ENCODE measurements at places on chromosomes 7 and 10.

DNA sequence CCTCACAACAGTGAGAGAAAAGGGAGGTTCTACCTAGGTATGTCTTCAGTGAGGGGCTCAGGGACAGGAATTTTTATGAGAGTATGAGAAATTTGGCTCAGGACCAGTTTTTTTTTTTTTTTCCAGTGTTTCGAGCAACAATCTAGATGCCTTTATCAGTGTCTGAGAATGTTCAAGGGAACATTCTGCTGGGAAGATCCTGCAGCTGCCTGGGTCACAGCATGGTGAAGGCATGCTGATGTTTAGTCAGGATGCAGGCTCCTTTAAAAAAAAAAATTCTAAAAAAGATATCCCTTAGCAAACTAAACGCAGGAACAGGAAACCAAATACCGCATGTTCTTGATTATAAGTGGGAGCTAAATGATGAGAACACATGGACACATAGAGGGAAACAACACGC lies 31.0 kb downstream of the SBDS start:
- DNase-seq: no peak

DNA sequence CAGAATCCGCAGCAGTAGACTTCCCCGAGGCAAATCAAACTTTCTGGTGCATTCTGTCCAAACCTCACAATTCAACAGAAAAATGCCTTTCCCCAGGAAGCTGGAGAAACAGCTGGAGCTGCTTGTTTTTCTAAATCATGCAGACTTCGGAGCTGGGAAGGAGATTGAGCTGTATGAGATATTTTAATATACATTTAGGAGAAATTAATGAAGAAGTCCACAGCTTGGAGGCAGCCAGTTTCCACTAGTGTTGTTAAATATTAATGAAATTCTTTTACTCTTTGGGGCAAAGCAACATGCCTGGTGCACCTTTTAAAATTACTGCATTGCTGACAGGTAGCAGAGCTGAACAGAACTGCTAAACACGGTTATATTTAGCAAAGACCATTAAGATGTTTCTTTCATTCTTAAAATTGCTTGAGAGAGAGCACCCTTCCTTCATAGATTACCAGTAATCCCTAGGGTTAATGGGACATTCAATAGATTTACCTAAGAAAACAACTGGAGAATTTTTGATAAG lies 566.4 kb downstream of the SORCS3 start:
- no peak for DNase-seq

- no peak for DNase-seq
These were observed 23.6 kb upstream of the HIBADH start for GRCh38 chr7:27686315-27686714.

DNA sequence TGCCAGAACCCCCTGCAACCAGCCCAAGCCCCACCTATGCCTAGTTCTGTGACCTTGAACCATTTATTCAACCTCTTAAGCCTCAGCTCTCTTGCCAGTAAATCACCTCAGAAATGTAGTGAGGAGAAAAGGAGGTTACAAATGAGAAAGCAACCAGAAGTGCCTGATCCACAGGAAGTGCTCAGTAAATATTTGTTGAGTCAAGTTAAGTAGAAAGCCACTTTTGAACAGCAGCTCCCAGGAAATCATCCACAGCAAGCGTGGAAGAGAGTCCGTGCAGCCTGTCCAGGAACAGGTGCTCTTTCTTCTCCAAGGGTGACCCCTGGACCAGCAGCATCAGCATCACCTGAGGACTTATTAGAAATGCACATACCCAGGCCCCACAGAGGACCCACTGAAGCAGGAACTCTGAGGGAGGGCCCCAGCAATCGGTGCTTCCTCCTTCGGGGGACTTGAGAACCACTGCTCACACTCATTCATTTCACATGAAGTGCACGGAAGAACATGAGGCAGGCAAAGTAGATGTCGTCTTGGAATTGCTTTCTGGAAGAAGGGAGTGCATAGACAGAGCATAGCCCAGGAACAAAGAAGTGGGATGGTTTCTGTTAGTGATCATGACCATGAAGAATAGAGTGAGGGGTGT lies 6.3 kb upstream of the C10orf71 start:
- no peak for DNase-seq

DNA sequence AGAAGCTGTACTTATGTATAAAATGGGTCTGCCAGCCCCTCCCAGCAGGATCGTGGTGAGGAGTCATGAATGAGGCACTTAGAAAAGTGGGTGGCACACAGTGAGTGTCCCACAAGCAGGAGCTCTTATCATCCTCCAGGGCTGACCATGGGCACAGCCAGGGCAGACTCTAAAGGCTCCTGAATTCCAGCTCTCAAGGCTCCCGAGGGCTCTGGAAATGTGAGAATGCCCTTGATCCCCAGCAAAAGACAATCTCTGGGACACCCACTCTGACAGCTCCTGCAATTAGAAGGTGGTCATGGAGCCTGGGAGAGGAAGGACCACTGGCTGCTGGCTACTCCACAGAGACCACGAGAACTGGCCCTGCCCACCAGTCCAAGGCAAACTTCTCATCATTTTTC lies 1.6 kb downstream of the VSTM4 start:
- no peak for DNase-seq

DNA sequence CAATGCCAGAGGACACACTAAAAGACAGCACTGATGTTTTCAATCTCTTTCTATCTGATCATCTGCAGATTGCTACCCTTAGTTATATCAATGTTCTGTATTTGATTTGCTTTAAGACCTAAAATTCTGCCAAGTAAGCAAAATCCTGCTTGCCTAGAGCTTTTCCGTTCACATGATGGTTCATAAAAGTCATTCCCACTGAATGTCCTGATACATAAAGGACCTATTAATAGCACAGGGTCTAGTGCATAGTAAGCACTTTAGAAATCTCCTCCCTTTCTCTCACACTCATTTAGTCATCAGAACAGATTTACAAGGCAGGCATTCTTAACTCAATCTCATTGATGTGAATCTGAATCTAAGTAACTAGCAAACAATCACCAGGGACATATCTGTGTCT lies 68.8 kb downstream of the PCGF5 start:
- DNase-seq: no peak

GRCh38 chr7:28093623-28094232 lies 86.9 kb downstream of the JAZF1 start:
- no peak for DNase-seq

- no peak for DNase-seq
These were observed 29.0 kb upstream of the ADAM12 start for GRCh38 chr10:126417220-126417825.

DNA sequence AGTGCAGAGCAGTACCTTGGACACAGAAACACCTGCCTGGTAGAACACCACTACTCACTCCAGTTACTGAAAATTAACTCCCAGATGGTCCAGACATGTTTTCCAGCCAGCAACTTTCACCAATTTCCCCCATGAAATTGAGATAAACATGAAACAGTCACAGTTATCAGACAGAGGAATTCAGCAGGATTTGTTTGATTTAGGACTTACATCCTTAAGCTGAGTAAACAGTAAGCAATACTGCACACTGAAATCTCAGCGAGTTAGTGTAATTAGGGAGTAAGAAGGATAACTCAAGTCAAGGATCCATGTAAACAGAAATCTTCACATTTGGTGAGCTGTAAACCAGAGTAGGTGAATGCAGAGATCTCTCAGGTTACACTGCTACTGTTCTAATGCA lies 353.5 kb downstream of the ELMO1 start:
- no peak for DNase-seq

- no peak for DNase-seq
These were observed 15.3 kb downstream of the MKLN1 start for GRCh38 chr7:131342864-131343442.

DNA sequence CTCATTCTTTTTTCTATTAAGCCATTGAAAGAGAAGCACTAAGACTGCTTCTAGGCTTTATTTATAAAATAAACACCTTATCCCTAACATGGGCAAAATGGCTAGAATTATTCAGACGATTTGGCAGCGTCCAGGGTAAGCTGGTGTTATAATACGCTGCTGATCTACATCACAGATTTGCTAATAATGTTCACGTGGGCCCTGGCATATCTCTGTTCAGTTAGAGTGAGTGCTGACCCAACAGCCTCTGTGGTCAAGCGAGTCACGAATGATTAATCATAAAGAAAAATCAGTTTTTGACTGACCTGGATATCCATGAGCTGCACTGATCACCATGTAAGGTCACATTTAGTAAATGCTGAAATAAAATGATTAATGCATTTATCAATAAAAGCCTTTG lies 28.4 kb upstream of the CBLL1 start:
- DNase-seq: no peak

DNA sequence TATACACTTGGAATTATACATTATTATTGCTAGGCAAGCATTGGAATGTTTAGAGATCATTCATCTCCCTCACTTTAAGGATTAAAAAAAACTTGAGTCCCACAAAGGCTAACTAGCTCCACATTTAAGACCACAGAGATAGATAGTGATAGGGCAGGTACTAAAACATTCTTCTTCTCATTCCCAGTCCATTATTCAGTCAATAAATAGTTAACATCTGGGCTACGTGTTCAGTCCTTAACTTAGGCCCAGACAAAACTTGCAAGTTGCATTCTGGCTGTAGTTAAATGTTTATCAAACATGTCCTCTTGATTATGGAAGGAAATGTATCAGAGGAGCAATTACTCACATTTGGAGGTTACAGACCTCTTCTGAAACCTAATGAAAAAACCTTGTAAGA lies 2.4 kb downstream of the GNG11 start:
- no peak for DNase-seq

DNA sequence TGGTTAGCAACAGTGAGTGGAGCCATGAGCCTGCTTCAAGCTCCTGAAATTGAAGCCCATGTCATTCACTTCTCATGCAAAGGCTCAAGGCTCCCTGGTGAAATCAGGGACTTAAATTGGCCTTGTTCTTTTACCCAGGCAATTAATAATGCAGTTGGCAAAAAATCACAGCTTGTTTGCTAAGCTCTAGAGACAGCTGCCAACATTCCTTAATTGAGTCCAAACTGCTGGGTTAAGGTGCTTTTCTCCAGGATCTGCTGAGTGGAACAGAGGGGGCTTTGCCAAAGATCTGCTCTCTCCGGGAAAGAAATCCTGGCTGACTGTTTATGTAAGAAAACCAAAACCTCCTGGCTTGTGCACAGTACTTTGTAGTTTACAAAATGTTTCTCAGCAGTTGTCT lies 257.6 kb upstream of the GHITM start:
- no peak for DNase-seq

DNA sequence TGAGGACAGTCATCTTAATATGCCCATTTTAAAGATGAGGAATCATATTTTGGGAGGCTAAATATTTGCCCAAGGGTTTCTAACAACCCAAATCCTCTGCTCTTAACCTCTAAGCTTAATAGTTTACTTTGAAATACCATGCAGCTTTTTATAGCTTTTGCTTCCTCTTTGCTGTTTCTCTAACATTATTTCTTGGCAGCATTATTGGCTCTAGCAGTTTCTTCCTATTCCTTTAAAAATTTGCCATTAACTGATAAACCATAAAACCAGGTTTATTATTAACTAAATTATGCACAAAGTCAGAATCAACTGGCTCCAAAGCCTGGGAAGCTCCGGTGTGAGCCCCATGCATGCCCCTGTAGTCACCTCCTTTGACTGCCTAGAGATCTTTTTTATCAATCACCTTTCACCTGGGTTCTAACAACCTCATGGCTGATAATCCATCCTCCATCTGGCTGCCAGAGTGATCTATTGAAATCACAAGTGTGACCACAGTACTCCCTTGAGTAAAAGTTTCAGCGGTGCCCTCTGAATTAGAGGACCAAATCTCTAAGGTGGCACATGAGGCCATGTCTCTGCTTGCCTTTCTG lies 62.4 kb downstream of the ITGB8 start:
- no peak for DNase-seq

- no peak for DNase-seq
These were observed 42.1 kb upstream of the PLXNA4 start for GRCh38 chr7:132618271-132618955.

GRCh38 chr7:27952456-27953285 lies 212.7 kb downstream of the TAX1BP1 start:
- no peak for DNase-seq

- no peak for DNase-seq
These were observed 9.3 kb downstream of the KCNIP2 start for GRCh38 chr10:101834341-101834740.

DNA sequence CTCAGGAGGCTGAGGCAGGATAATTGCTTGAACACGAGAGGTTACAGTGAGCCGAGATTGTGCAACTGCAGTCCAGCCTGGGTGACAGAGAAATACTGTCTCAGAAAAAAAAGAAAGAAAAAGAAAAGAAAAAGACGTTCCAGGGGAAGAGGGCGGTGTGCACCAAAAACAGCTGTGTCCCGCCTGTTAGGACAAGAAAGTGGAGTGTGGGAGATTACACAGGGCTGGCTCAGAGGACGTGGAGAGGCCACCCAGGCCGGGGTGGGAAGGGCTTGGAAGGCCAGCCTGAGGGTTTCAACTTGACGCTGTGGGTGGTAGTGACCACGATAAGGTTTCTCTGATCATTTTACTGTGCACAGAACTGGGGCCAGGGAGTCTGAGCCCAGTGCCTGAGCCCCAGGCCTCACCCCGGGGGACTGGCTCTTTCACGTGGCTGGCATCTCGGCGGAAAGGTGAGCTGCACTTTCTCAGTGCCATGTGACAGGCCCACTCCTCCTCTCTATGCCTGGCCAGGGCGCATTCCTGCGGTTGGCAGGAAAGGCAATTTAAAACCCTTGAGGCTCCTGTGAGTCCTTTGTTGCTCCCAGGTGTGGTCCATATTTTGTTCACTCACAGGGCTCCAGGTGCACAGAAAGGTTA lies 13.9 kb downstream of the RHBDD2 start:
- no peak for DNase-seq

- no peak for DNase-seq
These were observed 2.3 kb downstream of the LRRTM3 start for GRCh38 chr10:66927971-66928770.

DNA sequence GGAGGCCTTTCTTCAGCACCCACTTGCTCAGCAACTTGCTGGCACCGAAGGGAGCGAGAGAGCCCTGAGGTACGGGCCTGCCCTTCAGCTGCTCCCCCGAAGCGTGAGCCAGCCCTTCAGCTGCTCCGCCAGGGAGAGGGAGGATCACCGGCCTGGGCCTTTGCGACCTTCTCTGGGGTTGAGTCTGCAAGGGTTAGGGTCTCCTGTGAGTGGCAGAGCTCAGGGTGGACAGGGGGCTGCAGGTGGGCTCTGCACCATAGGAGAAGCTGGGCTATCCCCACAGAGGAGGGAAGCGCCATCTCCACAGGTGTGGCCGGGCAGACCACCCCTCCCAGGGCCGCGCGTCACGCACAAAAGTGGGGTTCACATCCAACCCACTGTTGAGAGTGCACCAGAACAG lies 490.6 kb upstream of the FOXK1 start:
- DNase-seq: no peak

- DNase-seq: peak; percentile 19
These were observed at the start of gene GPR158 for GRCh38 chr10:25174461-25175230. Gene GPR158, plus strand, starts transcription at chr10:25175001. Its CDS starts 420 bp downstream, at chr10:25175421.

- no peak for DNase-seq
These were observed 135.4 kb downstream of the LRRC4 start for GRCh38 chr7:127895814-127896280.

- no peak for DNase-seq
These were observed 39.1 kb upstream of the CALD1 start for GRCh38 chr7:134740376-134740775.

DNA sequence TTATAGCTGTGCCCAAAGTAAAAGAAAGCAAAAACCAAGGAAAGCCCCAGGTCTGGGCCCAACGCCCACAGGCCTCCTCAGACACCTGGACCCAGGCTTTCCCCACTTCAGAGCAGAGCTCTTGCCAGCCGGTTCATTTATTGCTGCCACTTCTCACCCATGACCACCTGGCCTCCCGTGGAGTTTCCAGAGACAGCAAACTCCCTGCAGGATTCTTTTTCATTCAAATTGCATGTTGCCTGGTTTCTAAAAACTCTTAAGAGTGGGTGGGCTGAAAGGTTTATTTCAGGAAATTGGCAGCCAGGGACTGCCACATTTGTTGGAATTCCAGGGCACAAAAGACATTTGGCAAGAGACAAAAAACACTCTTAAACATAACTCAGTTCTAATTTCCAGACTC lies 4.7 kb downstream of the VOPP1 start:
- DNase-seq: no peak

Data from stimulated activated CD8-positive, alpha-beta memory T cell treated with anti-CD3 and anti-CD28 coated beads, Interleukin-7, amount 100 ng/mL, for 1 hour (primary cell).